Activated T-cell treated with anti-CD3 and anti-CD28 coated beads for 4 hours (primary cell): ENCODE measurements at places on chromosomes 7 and 10.

DNA sequence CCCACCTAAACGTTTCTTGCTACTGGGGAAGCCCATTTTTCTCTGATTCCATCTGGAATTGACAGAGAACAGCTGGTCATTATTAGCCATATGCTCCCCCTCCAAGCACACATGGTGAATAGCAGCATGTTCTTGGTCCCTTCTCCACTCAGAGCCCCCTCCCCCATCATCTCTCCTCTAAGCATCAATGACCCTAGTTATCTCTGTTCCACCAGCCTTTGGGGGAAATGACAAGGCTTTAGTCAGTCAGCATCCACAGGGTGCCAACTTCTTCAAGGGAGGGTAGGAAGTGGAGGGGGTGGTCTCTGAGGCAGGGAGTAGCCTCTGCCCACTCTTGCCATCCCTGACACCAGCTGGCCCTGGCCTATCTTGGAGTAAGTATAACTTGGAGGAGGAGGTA lies 163.1 kb downstream of the UBE2H start:
- no peak for DNase-seq

- no peak for DNase-seq
Observed at GRCh38 chr10:35413985-35414861, 77.9 kb downstream of the CCNY start.

DNA sequence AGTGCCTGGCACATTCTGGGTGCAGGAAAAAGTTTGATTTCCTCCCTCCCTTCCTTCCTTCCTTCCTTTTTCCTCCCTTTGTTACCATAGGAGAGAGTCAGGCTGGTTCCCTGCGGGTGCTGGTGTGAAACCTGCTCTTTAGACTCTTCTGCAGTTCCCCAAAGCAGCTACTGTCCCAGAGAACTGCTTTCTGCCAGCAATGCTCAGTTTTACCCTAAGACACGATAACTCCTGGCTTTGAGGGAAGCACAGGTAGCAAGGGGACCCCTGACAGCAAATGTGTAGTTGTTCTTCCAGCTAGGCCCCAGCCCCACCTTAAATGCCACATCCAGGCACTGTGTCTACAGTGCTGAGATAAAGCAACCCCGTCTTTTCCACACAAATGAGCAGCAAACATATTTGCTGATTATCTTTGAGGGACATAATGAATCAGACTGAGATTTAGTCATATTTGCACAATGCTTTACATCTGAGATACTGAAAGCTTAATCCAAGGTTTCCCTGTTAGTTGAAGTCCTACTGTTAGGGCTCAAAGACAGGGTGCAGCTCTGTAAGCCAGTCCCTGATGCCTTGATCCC lies 55.5 kb downstream of the MET start:
- DNase-seq, result no peak

DNA sequence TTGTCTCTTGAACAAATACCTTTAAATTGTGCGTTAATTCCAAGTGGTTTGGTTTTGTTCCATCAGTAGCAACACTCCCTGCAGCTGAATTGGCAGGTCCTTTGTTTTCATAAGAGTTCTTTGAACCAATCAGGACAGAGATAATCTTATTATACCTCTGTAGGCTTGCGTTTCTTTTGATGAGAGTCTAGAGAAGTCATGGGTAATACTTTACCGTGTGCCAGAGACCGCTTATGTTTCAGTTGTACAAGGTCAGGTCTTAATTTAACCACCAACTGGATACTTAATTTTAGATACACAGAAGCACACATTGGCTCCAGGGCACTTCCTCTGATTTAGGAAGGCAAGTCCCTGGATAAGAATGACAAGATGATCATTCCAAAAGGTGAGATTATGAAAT lies at the start of gene ASB15:
Gene ASB15, plus strand, starts transcription at position 292 of the 400 bp plus-strand sequence. CDS start 12,682 bp downstream, outside the sequence.
- DNase-seq, result no peak

DNA sequence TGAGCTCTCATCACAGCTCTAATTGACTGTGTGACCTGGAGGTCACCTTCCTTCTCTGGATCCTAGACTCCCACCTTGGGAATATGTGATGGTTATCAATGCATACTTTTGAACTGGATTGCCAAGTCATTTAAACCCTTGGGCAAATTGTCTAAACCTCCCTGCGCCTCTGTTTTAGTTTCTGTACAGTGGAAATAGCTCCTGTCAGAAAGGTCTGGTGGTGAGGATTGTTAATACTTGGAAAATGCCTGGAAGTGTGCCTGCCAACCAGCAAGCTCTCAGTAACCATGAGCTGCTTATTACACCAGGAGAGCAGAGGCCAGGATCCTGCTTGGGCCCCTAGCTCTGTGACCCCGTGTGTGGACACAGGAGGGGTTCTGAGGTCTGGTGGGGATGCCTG lies 108.7 kb upstream of the PPIF start:
- no peak for DNase-seq

GRCh38 chr10:11473128-11473760 lies 138.2 kb downstream of the USP6NL start:
- no peak for DNase-seq

DNA sequence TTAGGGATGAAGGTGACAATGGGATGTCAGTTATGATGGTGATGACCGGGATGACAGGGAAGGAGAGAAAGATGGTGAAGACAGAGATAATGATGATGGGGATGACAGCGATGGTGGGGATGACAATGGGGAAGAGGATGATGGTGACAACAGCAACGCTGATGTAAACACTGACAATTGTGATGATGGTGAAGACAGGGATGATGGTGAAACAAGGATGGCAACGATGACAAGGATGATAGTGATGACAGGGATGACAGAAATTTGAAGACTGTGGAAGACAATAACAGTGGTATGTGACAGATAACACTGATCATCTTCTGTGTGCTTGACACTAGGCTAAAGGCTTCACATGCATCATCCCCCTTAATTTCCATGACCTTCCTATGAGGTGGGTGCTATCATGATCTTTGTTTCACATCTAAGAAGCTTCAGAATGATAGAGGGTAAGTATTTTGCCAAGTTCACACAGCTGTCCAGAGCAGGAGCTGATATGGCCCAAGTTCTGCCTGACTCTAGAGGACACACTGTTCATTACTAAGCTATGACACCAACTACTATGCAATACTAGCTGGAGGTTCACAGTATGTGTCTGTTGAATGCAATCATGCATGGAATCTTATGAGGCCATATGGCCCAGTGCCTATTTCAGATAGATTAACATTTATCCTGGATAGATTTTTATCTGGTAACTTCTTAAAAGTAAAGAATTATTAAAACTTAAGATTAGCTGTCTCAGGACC lies 105.6 kb downstream of the RNLS start:
- no peak for DNase-seq

- DNase-seq, result no peak
Observed at GRCh38 chr7:151271699-151272355, 23.3 kb upstream of the SMARCD3 start.

DNA sequence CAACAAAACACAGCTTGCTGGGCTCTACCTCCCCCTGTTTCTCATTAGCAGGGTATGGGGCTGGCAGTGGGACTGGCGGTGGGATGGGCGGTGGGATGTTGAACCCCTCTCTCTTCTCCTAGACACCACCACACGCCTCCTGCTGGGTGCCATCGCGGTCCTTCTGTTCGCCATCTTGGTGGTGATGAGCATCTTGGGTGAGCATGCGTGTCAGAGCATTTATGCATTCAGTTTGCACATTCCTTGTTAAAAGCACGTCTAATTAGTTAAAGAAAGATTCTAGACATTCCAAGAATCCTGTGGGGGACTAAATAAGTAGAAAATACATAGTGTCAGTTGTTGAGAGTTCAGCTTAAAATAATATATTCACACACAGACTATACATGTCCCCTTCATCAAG lies 12.7 kb downstream of the CLEC2L start:
- no peak for DNase-seq
